ENCODE measurements at places on chromosomes 16 and 17.

GRCh38 chr16:1621851-1622250 lies 9.7 kb downstream of the CRAMP1 start:
- no peak for DNase-seq

- DNase-seq = no peak
Observed at GRCh38 chr17:27634776-27635175, 3.8 kb downstream of the LGALS9 start.

- no peak for DNase-seq
Observed at GRCh38 chr17:46013502-46014165, 14.6 kb downstream of the STH start.

- no peak for DNase-seq
Observed at GRCh38 chr16:56600398-56600999, 7.9 kb upstream of the MT2A start.

- no peak for DNase-seq
Observed at GRCh38 chr16:78571898-78572358, 472.5 kb downstream of the WWOX start.

GRCh38 chr17:78072961-78073360 lies 55.6 kb downstream of the TMC6 start:
- no peak for DNase-seq

GRCh38 chr16:79582789-79583188 lies 17.7 kb downstream of the MAF start:
- no peak for DNase-seq

GRCh38 chr16:89936508-89936907 lies 12.0 kb upstream of the DEF8 start:
- DNase-seq = no peak

GRCh38 chr16:82192665-82193064 lies 22.6 kb upstream of the MPHOSPH6 start:
- DNase-seq = peak; percentile 2

- DNase-seq = no peak
Observed at GRCh38 chr16:30488764-30489605, 16.4 kb downstream of the ITGAL start.

- DNase-seq = no peak
Observed at GRCh38 chr17:61337290-61337689, 62.4 kb upstream of the TBX2 start.

DNA sequence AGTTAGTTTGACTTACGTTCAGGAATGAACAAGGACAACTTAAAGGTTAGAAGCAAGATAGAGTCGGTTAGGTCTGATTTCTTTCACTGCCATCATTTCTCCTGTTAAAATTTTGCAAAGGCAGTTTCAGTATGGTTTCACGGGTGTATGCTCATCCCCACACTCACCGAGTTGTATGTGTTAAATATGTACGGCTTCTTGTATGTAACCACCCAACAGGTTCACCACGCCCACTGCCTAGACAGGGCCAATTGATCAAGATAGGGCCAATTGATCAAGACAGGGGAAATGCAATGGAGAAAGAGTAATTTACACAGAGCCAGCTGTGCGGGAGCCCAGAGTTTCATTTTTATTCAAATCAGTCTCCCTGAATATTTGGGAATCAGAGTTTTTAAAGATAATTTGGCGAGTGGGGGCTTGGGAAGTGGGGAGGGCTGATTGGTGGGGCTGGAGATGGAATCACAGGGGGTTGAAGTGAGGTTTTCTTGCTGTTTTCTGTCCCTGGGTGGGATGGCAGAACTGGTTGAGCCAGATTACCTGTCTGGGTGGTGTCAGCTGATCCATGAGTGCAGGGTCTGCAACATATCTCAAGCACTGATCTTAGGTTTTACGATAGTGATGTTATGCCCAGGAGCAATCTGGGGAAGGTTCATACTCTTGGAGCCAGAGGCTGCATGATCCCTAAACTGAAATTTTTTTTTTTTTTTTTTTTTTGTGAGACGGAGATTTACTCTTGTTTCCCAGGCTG lies 62.4 kb upstream of the PLCG2 start:
- DNase-seq = no peak

DNA sequence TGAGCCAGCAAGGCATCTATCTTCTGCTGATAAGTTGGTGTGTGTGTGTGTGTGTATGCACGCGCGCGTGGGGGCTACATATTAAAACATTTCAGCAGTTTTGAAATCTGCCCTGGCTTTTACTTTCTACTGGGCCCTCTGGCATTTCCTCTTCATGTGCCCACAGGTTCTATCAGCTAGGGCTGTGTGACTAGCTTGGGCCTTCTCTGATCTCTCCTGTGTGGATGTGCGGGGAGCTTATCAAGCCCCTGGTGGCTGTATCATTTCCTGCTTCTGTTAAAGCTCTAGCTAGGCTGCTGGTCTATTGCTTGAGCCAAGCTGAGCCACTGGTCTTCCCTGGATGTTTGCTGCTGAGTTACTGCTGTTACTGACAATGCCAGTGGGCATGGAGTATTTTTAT lies 132.5 kb downstream of the AATF start:
- no peak for DNase-seq

DNA sequence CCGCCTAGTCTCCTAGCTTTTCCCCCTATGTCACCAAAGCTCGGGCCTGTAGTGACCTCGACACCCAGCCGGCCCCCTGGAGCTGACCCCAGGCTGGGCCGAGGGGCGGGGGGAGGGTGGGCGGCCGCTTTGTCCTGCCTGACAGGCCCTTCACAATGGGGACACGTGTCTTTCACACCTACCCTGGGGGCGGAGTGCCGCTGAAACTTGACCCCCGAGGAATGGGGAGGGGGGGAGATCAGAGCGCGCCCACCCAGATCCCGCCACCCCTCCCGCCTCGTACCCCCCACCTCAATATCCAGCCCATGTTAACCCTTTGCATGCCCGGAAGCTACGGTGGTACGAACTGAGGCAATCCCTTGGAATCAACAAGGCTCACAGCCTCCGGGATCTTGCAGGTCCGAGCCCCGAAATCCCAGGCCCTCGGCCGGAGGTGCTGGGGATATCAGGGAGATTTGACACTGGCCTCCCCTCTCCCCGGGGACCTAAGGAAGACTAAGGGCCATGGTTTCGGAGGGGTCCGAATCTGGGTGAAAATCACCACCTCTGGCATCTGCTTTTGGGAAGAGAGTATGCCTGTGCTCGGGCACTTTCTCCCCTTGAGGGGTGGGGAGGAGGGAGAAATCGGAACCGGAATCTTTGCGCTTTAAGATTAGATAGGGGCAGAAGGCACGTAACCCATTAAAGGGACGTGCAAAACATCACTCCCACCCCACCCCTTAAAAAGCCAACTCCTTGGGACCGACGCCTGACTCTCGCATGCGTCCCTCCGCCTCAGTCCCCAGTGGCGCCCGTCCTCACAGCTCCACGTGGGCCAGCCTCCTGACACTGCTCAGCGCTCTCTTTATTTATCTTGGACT lies 2.6 kb downstream of the NOG start:
- peak; percentile 30 for DNase-seq

DNA sequence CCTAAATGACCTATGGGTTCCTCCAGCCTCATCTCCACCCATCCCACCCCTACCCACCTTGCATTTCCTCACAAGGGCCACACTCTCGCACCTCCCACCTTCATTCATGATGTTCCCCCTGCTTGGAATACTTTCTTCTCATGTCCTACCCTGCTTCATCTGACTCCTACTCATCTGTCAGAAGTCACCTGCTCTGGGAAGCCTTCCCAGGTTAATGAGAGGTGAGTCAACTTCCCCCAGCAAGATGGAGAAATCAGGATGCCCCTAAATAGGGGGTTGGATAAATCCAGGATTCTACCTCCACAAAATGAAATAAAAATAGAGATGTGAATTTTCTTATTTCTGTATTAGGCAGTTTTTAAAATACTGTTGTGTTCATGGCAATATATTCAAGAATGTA lies 51.0 kb upstream of the WSB1 start:
- DNase-seq = no peak

- DNase-seq = no peak
Observed at GRCh38 chr17:70086516-70086915, 11.5 kb downstream of the KCNJ16 start.

GRCh38 chr17:29412780-29413565 lies 22.8 kb downstream of the TAOK1 start:
- DNase-seq = no peak

DNA sequence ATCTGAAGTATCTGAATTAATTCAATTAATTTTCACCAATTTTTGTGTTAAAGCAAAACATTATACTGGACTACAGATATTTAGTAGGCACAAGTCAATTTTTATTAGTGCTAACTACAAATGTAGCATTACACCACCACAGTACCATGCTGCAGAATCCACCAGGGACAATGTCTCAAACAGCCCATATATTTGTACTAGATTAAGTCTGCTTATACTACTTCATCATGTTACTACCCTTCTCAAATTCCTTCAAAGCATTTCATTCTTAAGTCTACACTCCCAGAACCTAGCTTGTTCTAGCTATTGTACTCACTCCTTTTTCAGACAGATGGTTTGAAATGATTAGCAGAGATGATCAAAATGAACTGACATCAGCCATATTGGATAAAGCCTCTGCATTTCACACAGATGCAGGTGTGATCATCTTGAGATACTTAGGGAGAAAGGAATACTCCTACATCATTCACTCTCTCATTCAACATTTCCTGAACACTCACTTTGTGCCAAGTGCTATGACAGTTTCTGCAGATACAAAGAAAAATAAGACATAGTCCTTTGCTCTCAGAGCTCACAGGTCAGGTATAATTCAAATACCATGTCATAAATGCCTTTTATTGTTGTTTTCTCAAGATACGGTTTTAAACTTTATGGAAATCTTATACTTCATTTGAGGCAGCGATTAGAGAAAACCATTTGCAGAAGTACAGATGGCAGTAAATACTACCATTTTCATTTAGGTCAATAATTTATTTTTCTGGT lies 47.7 kb downstream of the SMURF2 start:
- DNase-seq = no peak

DNA sequence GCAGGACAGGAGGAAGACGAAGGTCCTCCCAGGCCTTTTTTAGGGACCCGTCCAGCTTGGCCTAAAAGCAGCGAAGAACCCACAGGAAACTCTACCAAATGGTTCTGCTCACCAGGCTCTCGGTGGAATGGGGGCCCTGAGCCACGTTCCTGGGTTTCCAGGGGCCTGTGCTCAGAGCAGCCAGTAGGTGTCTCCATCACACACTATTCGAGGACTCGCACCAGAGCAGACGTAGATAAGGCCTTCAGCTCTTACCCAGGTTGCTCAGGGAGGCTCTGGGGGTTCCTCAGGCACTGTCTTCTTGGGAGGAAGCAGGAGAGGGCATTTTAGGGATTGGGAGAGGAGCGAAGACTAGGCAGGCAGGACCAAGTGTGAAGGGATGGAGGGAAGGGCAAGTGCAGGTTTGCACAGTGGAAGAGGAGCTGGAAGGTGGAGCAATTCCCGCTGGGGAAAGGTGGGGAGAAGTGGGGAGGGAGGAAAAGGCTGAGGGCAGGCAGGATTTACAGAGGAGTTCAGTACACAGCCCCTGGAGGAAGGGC lies 157.1 kb downstream of the RGS9 start:
- peak; percentile 64 for DNase-seq

DNA sequence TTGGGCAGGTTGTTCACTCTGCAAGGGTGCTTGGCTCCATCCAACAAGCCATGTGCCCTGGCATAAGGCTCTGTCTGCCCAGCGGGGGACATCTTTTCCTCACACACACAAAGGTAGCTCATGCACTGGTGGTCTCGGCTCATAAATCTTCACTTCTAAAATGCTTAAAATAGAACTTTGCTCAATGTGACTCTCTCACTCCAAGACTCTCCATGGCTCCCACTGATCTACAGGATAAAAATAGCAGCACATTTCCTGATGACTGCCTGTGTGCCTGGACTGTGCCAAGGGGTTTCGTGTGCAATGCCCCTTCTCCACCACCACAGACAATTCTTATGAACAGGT lies 15.1 kb upstream of the CIBAR2 start:
- no peak for DNase-seq

GRCh38 chr17:62911114-62911513 lies 54.9 kb upstream of the TANC2 start:
- no peak for DNase-seq

DNA sequence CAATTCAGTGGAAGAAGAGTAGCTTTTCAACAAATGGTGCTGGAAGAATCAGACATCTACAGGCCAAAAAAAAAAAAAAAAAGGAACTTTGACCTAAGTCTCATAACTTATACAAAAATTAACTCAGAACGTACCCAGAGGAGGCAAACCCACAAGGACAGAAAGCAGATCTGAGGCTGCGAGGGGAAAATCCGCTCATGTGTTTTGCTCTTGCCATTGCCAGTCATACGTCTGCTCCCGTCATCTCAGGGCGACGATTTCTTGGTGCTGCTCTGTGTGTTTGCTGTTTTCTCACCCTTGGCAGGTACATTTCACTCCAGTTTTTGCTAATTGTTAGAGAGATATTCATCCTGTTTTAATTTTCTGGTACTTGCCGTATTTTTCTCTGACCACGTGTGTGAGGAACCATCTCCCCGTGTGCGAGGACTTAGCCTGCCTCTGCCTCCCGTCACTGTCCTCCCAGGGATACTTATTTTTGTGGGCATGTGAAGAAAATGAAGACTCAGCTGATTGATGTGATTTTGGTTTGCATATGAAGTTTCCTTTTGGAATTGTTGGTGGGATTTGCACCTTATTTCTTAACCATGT lies 33.4 kb upstream of the ACSF3 start:
- no peak for DNase-seq

GRCh38 chr16:12569061-12569460 lies 234.6 kb downstream of the CPPED1 start:
- DNase-seq = no peak

DNA sequence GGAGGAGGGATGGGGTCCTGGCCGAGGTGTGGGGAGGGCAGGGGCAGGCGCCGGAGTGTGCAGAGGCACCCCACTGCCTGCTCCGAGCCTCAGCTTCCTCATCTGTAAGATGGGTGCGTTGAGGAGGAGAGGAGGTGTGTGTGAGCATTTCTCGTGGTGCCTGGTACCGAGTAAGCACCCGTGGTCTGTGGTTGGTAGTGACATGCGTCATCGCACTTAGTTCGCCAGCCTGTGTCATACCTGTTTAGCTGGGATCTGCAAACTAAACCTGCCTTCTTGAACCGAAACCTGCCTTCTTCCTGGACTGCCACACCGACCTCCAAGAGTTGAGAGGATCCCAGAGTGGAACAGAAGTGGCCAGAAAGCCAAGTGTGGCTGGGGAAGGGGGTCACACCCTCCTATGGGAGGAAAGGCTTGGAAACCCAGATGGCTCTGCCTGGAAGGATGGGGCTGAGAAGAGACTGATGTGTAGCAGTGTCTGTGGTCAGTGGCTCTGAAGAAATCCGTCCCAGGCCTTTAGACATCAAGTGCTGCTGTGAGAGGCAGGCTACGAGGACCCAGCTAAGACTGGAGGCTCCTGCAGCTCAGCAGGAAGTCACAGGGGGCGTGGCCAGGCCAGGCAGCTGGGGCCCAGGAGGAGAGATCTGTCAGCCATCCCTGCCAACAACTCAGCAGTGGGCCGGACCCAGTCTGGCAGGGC lies 162.6 kb upstream of the PLCG2 start:
- DNase-seq = peak; percentile 28

- no peak for DNase-seq
Observed at GRCh38 chr17:48693178-48693577, 29.1 kb downstream of the PRAC1 start.
